ENCODE measurements at places on chromosomes 11 and 22.

- no peak for DNase-seq
These were observed 14.7 kb downstream of the TOM1 start for GRCh38 chr22:35314161-35314942.

GRCh38 chr11:122976734-122977469 lies 4.7 kb downstream of the BSX start:
- DNase-seq: peak; percentile 29

DNA sequence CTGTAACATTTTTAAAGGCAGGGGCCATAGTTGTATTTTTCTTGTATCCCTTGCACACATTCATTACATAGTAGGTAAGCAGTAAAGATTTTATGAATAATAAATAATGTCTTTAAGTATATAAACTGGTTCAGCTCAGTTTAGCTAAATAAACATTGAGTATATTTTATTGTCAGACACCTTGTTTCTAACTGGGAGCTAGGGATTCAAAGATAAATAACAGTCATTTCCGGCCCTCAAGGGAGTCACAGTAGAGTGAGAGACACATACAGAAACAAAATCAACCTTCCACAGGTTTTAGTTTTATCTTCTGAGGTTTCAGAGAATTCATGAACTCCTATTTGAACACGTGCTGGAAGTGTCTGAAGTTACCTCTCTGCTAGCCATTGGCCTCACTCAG lies 760.2 kb downstream of the DLG2 start:
- DNase-seq: no peak

DNA sequence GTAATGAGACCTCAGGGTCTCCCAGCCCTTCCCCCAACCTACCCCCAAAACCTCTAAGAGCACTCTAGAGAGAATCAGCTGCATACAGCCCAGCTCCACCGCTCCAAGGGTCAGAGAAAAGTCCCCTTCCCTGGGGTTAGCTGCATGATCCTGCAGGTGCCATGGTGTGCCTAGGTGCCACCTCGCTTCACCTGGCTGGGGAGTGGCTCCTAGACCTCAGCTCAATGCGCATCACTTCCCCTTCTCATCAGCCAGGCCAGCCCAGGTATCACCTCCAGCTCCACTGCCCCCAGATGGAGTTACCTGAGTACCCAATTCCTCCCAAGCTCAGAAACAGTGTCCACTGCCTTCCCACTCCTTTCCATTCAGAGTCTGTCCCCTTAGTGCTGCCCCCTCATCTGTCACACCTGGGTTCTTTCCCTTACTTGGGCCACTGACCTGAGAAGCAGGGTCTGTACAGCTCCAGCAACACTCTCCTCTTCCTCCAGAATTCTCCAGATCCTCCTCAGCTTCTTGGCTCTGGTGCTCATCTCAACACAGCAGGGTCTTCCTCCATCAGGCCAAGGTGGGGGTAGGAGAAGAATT lies 1.3 kb downstream of the STARD10 start:
- DNase-seq: no peak

DNA sequence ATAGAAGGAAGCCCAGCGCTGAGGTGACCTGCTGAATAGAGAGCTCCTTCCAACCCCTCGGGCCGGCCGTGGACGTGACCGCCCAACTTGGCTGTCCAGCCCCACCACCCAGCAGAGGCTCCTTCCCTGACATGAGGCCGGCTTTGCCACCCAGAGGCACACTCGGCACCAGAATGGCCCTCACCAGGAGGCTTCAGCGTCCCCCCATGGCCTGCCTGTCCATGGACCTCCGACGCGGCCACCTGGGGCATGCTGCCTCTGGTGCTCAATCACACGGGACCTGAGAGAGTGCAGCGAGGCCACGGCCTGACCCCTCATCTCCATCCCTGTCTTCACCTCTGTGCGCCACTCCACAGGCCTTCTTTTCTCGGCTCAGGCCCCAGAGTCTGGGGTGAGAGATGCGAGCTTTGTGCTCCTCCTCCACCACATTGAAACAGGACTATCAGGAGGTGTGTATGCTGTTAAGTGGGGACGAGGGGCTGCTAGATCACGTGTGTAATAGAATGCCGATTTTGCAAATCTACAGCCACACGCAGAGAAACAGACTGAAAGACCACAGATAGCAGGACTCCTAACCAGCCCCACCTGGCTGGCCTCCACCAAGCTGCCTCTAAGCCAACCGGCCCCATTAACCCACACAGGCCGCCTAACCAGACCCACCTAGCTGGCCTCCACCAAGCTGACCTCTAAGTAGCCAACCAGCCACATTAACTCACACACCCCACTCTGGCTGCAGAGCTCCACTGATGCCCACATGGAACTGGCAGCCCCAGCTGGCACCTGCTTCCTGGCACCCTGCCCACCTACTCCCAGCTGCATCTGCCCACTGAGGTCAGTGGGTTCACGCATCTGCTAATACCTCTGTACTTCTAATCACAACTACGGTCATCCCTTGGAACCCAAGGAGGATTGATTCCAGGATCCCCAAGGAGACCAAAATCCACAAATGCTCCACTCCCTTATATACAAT lies 20.7 kb downstream of the LINC01488 start:
- no peak for DNase-seq

- DNase-seq: peak; percentile 88
These were observed 764 bp upstream of the PACSIN3 start for GRCh38 chr11:47186700-47187695.

- no peak for DNase-seq
These were observed 8.7 kb upstream of the PIWIL4 start for GRCh38 chr11:94558468-94558867.

DNA sequence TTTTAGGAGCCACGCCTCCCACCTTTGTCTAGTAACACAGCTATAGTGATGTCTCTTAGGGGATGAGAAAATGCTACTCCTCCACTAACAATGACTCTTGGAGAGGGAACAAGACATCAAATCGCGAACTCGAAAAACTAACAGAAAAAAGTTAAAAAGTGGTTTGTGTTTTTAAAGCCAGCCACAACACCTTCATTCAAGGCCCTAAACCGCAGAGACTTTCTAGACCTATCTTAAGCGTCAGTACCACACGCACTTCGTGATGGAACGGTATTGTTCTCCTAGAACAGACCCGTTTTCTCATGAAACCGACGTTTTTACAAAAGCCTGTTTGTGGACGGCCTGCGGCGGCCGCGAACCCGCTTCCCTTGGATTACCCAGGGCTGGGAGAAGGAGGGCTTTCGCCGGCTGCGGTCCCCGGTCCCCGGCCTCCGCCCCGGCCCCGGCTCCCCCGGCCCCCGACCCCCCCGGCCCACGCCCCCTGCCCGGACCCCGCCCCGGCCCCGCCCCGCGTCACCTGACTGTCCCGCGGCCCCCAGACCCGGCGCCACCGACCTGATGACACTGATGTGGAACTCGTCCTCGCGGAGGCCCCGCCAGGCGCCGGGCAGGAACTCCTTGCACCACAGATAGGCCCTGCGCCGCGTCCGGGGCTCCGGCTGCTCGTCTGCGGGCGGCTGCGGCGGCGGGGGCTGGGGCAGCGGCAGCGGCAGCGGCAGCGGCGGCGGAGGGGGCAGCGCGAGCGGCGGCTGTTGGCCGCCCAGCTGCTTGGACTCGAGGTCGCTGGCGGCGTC lies 718 bp downstream of the CHKA start:
- DNase-seq: peak; percentile 80

DNA sequence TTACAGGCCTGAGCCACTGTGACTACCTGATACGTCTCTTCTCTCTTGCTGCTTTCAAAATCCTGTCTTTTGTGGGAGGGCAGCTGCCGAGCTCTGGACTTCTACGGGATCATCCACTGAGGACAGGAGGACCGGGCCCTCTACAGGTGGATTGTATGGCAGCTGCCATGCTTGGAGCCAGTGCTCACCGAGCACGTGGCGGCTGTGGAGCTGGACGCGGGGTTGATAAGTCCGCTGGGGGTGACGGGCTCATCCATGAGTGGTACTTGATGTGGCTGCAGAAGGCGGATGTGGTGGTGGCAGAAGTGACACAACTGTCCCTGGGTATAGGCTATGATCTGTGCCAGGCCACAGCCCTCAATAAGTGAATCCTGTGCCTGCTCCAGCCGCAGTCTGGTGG lies 1.8 kb upstream of the CYP2D6 start:
- no peak for DNase-seq

DNA sequence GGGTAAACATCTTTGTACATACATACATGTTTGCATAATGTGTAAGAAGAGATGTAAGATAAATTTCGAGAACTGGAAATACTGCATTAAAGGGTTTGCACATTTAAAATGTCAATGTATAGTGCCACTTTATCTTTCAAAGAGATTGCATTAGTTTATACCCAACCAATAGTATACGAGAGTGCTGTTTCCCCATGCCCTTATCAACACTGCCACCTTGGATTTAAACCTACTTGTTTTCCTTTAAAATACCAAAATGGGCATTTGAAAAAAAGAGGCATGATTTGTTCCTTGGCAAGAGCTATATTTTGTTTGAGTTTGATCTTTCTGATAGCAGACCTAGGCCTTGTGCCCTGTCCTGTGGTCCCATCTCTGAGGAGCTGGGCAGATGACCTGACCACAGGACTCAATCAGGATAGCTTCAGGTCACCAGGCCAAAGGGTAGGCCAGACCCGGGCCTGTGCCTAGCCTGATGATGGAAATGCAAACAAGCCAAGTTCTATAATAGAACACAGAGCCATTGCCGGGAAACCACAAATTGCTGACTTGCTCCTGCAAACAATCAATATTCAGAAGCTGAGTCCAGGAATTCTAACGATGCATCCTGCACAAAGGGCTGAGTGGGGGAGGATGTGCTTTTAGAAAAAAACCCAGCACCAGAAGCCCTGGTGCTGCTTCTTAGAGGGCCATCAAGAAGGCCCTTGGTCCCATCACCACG lies 16.9 kb upstream of the ALG8 start:
- no peak for DNase-seq

- DNase-seq: no peak
These were observed 8.3 kb upstream of the FGF19 start for GRCh38 chr11:69711822-69712801.

GRCh38 chr11:124725719-124726105 lies 14.0 kb upstream of the NRGN start:
- DNase-seq: no peak

- no peak for DNase-seq
These were observed 22.3 kb downstream of the TNKS1BP1 start for GRCh38 chr11:57302489-57302888.
